Heart left ventricle (tissue), 16 donors: ENCODE measurements at places on chromosomes 6 and 20. TPM values are rescaled to one million over a fixed set of nuclear protein-coding genes. Genes with fewer than 3 reads are reported as not detected.

DNA sequence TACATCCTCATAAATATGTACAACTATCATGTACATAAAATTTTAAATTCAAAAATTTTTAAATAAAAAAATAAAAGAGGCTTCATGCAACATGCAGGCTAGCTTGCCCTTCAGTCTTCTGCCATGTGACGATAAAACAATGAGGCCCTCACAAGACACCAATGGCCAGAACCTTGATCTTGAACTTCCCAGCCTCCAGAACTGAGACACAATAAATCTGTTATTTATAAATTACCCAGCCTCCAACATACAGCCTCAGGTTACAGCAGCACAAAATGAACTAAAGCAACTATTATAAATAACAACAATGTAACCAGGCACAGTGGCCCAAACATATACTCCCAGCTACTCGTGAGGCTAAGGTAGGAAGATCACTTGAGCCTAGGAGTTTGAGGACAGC is 42.8 kb downstream of the SERAC1 start:
- no peak for DNase-seq

- DNase-seq, result no peak
These were observed 154.8 kb downstream of the PDSS2 start for GRCh38 chr6:107304421-107305025.

DNA sequence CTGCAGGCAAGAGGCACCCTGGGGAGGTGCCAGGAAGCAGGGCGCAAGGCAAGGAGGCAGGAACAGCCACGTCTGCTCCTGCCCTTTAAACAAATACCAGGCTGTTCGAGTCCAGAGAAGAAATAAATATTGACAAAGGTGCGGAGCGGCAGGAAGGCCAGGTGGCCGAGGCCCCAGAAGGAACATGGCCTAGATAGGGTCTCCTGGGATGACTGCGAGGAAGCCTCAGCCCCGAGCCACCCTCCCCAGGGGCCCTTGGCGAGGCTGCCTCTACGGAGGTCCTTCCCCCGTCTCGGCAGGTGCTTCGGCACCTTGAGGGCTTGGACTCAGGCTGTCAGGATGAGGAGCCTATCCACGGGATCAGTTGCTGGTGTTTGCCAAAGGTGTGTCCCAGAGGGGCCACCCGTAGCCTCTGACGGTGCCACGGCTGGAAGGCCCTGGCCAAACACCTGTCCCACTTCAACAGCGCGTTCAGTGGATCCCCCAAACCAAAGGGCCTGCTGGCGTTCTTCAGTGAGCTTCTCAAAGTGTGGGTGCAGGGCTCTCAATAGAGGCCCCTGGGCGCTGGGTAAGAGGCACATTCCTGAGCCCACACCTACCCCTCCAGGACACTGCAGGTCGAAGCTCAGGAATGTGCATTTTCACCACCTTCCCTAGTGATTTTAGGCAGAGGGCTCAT is 39.8 kb downstream of the SNX5 start:
- DNase-seq, result no peak

DNA sequence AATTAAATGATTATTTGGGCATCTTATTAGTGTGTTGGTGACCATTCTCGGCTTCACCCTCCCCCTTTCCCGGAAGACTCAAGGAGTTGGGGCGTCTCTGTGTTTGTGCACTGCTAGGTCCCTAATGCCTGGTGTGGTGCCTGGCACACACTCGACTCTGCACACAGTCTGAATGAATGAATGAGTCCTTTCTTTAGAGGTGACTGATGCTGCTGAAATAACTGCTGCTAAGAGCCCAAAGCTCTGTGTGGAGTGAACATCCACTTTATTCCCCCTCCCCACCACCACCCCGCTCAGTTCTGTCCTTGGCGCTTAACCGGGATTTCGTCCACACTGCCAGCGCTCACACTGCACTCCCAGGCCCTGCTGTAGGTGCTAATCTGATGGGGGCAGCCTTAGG is 1.2 kb upstream of the PHACTR3 start:
- DNase-seq, result no peak

DNA sequence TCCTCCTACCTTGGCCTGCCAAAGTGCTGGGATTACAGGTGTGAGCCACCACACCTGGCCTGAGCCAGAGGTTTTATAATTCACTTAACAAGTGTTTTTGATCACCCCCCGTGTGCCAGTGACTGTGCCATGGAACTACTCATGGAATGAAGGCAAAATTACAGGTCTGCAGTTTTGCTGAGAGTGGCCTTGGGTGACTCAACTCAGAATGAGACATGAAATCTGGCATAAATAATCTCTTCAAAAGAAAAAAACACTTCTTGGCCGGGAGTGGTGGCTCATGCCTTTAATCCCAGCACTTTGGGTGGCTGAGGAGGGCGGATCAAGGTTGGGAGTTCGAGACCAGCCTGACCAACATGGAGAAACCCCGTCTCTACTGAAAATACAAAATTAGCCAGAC is 166.9 kb upstream of the SALL4 start:
- DNase-seq, result no peak

DNA sequence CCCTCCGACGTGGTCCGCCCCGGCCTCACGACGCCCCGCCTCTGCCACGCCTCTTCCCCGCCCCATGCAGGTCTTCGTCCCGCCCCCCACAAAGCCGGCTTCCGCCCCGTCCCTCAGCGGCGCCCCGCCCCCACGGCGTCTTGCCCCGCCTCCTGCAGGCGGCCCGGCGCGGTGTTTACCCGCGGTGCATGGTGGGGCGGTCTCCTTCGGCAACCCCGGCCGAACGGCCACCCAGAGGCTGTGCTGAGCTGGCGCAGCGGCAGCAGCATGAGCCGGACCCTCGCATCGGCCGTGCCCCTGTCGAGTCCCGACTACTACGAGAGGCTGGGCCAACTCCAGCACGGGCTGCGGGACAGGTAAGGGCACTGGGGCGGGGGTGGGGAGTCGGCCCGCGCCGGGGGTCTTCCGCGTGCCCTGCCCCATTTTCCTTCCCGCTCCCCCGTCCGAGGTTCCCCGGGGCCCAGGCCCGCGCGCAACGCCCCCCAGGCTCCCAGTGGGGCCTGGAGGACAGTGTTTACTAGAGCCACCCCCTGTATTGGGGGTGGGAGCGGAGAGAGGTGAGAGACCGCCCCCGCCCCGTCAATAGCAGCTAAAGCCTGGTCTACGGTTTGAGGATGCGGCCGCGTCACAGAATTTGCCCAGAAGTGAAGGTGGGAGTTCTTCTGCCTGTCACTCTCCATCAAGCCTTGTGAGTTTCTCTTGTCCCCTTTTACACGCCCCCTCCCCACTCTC is at the start of gene KIZ:
Gene KIZ (plus strand): TSS at position 234 of the 732 bp plus-strand sequence. CDS start 34 bp downstream, at position 268.
- DNase-seq, result peak; percentile 99

DNA sequence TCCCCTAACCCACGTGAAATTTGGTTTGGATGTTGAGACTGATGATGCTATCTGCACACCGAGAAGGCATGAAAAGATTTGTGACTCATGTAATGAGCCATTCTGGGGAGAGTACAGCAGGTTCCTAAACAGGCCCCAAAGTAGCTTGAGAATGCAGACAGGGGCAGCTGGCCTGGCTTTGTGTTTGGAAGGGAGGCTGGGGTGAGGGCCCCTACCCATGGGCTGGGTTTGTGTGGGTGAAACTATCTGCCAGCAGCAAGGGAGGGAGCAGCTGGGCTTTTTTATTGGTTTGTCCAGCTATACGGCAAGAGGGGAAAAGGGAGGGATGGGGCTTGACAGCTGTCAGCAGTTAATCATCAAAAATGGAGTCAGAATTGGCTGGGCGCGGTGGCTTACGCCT is 87.0 kb upstream of the RNF24 start:
- DNase-seq, result no peak

DNA sequence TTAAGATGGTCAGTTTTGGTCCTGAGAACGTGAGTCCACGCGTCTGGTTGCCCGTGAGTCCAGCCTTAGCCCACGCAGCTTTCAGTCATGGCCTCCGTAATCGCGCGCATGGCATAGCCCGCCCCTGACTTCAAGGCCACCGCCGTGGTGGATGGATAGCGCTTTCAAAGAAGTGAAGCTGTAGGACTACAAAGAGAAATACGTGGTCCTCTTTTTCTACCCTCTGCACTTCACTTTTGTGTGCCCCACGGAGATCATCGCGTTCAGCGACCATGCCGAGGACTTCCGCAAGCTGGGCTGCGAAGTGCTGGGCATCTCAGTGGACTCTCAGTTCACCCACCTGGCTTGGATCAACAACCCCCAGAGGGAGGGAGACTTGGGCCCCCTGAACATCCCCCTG is 142.0 kb upstream of the MCHR2 start:
- DNase-seq, result no peak

DNA sequence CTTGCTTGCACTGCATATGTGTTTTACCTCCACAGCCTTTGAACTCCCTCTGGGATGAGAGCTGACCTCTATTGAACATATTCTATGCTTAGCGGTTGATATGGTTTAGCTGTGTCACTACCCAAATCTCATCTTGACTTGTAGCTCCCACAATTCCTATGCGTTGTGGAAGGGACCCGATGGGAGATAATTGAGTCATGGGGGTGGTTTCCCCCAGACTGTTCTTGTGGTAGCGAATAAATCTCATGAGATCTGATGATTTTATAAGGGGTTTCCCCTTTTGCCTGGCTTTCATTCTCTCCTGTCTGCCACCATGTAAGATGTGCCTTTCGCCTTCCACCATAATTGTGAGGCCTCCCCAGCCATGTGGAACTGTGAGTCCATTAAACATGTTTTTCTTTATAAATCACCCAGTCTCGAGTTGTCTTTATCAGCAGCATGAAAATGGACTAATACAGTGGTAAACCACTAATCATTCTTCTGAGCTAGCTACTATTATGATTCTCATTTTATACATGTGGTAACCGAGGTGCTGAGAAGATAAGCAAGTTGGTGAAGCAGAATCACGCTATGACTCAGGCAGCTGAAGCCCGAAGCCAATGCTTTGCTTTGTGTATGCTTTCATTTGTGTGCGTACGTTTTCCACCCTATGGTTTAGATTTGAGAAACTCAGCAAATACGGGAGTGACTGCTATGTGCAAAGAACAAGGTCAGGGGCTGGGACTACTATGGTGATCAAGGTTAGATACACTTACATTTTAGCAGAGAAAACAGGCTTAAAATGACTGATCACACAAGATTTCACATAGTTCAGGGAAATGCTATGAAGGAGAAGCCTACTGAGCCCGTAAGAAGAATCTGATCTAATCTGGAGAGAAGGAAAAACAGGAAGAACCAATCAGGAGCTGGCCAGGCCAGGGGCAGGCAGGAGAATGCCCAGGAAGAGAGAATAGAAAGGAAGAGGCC is 363.5 kb downstream of the ESR1 start:
- DNase-seq, result no peak

GRCh38 chr20:32571566-32571965 is 13.6 kb downstream of the NOL4L start:
- peak; percentile 33 for DNase-seq

GRCh38 chr6:72418495-72418894 is 203.4 kb upstream of the KCNQ5 start:
- no peak for DNase-seq

- no peak for DNase-seq
These were observed 107.7 kb upstream of the PRND start for GRCh38 chr20:4613718-4614620.

DNA sequence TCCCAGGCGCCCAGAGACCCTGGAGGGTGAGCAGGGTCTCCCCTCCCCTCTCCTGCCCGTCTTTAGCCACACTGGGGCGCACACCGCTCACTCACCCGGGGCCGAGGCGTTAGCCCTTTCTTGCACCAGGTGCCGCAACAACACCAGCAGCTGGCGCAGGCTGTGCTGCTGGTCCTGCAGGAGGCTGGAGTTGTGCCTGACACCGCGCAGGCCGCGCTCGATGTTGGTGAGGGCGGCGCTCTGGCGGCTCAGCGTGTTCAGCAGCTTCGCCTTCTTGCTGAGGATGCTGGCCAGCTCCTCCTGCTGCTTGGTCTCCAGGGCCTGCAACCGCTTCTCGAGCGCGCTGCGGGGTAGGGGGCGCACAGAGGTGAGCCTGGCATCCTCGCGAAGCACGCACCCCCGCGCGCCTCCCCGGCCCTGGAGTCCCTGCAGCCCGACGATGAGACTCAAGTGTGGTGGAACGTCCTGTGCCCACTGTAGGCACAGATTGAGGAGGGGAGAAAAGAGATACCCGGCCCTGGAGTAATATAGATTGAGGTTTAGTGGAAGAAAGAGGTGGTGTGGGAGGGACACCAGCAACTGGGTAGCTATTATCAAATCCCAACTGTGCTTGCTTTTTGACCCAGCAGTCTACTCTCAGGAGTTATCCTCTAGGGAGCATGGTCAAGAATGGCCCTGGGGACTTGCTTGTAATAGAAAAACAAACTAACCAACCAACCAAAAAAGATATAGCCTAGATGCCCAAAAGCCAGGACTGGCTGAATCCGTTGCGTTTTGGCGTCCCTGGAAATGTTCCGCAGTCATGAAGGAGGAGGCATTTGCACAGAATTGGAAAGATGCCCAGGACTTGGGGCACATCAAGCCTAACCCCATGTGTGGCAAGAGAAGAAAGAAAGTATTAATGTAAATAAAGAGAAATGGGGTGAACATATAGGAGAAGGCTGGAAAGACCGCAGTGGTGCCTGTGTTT is 30.9 kb downstream of the ANGPT4 start:
- peak; percentile 79 for DNase-seq

DNA sequence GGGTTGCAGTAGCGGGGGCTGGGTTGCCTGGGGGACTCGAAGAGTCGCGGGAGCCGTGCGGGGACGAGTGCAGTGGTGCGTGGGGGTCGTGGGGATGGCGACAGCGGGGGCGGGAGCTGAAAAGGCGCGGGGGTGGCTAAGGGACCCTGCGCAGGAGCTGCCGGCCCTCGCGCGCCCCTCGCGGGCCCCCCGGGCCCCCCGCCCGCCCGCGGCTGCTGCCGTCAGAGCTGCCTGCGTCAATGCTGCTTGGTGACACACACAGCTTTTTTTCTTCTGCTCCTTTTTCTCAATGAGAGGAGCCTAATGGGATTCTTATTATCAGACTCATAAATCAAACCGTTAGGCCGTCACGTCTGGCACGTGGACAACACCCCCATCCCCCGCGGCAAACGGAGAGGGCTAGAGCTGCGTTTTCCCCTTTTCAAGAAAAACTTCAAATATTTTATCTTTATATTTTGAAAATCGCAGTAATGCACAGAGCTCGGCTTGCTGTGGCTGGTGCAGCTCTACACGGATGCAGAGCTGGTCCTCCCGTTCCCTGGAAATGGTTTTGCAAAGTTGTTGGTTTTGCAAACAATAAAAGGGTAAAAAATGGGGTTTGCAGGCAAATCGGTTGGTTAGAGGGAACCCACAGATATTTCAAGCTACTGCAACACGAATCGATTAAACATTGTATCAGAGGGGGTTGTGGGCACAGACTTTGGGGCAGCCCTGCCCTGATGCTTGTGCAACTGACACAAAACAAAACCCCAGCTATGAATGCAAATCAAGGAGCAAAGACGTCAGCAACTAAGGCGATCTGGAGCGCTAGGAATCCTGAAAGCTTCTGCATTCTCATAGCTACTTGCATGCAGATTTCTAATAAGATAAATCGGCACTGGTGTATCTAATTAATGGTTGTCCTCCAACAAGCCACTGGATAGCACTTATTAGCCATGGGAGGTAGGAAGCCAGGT is 161.4 kb downstream of the TBXT start:
- peak; percentile 76 for DNase-seq

Gene IL17A
- total RNA-seq, result not detected

Gene CCN6
- total RNA-seq, result not detected

Gene PRICKLE4
- 1.9 TPM for total RNA-seq

Gene RNF217
- 13.9 TPM for total RNA-seq

Gene RPS10
- total RNA-seq, result 746 TPM

Gene C4B
- 307 TPM for total RNA-seq

Gene MOXD1
- total RNA-seq, result 3.3 TPM

Gene C20orf144
- not detected for total RNA-seq
